ENCODE measurements at places on chromosomes 1 and 21. TPM values are rescaled to one million over a fixed set of nuclear protein-coding genes. Genes with fewer than 3 reads are reported as not detected.

Gene FAM151A
- total RNA-seq: not detected

Gene TFF3
- total RNA-seq: not detected

Gene DDR2
- total RNA-seq: 0.41 TPM

Gene ACTA1
- total RNA-seq: not detected

Gene TCHHL1
- not detected for total RNA-seq

Gene SPAG17
- total RNA-seq: 0.10 TPM

Gene NKAIN1
- total RNA-seq: not detected

Gene S100A7
- total RNA-seq: 0.37 TPM

Gene TAL1
- total RNA-seq: not detected

Gene PSEN2
- total RNA-seq: 10.2 TPM

Gene GPR52
- total RNA-seq: 0.37 TPM

Gene PNRC2
- total RNA-seq: 60.9 TPM

Gene OR2L13
- not detected for total RNA-seq

Gene RNF115
- total RNA-seq: 7.4 TPM

Gene COL11A1
- 0.71 TPM for total RNA-seq

Gene C2CD4D
- 0.18 TPM for total RNA-seq

Gene A3GALT2
- total RNA-seq: not detected

Gene AMY1B
- total RNA-seq: not detected

Gene SYT6
- not detected for total RNA-seq

Gene OR2T33
- not detected for total RNA-seq

Gene SERTAD4
- 5.3 TPM for total RNA-seq

Gene ORC1
- total RNA-seq: 17.7 TPM

Gene PLPPR5
- 0.20 TPM for total RNA-seq

Gene LIPI
- not detected for total RNA-seq
